ENCODE measurements at places on chromosomes 6 and 20. TPM values are rescaled to one million over a fixed set of nuclear protein-coding genes. Genes with fewer than 3 reads are reported as not detected.

Gene CCM2L
- total RNA-seq = not detected

Gene CDSN
- not detected for total RNA-seq

Gene PRPH2
- not detected for total RNA-seq

Gene TBXT
- not detected for total RNA-seq

Gene RAET1L
- total RNA-seq = not detected

Gene EDEM2
- total RNA-seq = 25.5 TPM

Gene BPIFB1
- not detected for total RNA-seq

Gene KIF6
- total RNA-seq = 0.62 TPM

Gene POM121L2
- not detected for total RNA-seq

Gene LTB
- total RNA-seq = not detected

Gene MLN
- not detected for total RNA-seq

Gene MUC22
- not detected for total RNA-seq

GRCh38 chr20:10524034-10524476 is 89.0 kb downstream of the SLX4IP start:
- no peak for DNase-seq

DNA sequence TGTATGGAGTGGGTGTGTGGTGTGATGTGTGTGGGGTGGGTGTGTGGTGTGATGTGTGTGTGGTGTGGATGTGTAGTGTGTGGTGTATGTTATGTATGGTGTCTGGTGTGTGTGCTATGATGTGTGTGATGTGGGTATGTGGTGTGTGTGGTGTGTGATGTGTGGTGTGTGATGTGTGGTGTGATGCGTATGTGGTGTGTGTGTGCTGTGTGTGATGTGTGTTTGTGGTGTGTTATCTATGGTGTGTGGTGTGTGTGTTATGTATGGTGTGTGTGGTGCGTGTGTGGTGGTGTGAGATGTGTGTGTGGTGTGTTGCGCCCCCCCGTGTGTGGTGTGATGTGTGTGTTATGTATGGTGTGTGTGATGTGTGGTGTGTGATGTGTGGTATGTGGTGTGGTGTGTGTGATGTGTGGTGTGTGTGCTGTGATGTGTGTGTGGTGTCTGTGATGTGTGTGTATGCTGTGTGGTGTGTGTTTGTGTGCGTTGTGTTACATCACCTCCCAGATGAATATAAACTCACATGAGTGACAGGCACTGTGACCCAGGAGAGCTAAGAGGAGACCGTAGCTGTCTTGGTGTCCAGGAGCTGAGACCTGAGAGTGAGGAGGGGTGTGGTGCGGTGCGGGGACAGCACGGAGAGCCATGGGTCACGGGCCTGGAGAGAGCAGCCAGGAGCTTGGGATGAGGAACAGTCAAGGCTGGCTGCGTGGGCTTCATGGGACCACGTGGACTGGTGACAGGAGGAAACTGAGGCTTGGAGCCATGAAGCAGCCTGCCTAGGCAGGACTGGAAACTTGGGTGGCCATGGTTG is 8.8 kb downstream of the DLGAP4 start:
- DNase-seq = no peak

DNA sequence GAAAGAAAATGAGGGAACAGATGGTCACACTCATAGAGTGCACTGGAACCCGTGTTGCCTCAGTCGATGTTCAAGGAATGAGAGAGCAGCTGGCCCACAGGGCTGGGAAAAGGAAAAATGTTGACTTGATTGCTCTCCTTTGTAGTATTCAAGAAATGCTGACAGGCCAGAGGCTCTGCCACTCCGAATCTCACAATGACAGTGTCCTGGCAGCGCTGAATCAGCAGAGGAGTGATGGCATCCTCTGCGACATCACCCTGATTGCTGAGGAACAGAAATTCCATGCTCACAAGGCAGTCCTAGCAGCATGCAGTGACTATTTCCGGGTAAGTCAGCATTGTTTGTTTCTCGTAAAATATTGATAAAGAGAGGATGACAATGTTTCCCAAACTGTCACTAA is 51.3 kb downstream of the KLHL32 start:
- no peak for DNase-seq

GRCh38 chr6:157316871-157317814 is 6.2 kb downstream of the TMEM242 start:
- DNase-seq = no peak

DNA sequence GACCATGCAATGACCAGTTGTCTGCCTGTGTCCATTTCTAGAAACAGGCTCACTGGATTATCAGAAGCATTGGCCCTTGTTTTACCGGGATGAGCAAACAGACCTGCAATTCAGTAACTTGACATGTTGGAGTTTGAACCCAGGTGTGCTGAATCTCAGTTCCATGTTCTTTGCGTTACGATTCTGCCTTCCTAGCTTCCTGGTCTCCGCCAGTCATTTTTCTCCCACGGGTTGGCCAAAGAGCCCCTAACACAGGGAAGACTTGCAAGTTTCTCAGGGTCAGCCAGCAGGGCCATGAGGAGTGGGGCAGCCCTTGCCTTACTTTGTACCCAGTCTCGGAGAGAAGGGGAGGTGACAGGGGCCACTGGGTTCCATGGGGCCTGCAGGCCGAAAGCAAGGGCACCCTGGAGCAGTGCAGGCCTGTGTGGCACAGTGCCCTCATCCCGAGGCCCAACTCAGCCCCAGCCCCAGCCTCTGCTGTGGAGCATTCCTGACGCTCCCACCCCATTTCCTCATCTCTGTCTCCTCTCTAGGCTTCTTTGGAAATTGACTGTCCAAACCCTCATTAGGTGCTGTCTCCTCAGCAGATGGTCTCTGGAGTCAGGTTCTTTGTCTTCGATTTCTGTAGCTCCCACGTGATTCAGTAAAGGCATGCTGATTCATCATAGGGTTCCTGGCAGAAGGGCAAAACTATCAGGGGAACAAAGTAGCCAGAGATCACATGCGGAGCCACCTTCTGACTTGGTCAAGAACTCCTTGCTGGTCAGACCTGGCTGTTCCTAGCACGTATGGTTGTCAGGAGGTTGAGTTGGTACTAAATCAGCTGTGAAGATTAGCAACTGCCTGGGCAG is 23.6 kb downstream of the CDS2 start:
- DNase-seq = no peak

GRCh38 chr6:37259191-37259590 is 1.2 kb upstream of the TMEM217 start:
- no peak for DNase-seq

GRCh38 chr6:92243315-92243714 is 1176.0 kb downstream of the EPHA7 start:
- DNase-seq = no peak

- DNase-seq = no peak
These were observed 658.4 kb downstream of the TBC1D32 start for GRCh38 chr6:120675886-120676285.

DNA sequence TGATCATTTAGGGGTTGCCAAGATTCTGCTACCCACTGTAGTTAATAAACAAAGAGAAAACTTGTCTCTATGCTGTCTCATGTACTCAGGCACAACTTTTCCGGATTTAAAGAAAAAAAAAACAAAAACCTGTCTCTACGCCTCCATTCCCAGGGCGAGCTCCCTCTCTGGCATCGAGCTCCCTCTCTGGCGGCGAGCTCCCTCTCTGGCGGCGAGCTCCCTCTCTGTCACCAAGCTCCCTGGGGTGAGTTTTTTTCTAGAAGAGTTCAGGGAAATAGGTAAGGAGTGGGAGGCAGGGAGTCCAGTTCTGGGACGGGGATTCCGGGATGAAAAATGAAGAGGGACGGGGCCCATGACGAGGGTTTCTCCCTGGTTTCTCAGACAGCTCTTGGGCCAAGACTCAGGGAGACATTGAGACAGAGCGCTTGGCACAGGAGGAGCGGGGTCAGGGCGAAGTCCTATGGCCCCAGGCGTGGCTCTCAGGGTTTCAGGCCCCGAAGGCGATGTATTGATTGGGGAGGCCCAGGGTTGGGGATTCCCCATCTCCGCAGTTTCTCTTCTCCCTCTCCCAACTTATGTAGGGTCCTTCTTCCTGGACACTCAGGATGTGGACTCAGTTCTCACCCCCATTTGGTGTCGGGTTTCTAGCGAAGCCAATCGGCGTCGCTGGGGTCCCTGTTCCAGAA is 16.5 kb upstream of the HLA-A start:
- no peak for DNase-seq

DNA sequence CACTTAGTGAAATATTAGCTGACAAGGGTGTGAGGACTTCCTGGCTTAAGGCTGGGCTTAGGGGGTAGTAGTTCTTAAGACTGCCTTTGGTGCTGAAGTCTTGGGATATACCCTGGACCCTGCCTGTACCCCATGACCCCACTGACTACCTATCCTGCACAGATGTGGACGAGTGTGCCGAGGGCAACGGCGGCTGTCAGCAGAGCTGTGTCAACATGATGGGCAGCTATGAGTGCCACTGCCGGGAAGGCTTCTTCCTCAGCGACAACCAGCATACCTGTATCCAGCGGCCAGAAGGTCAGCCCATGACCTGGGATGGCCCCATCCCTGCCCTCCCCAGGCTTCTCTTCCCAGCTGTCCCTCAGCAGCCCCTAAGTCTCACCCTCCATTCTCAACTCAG is 17.8 kb downstream of the SCUBE3 start:
- DNase-seq = no peak

DNA sequence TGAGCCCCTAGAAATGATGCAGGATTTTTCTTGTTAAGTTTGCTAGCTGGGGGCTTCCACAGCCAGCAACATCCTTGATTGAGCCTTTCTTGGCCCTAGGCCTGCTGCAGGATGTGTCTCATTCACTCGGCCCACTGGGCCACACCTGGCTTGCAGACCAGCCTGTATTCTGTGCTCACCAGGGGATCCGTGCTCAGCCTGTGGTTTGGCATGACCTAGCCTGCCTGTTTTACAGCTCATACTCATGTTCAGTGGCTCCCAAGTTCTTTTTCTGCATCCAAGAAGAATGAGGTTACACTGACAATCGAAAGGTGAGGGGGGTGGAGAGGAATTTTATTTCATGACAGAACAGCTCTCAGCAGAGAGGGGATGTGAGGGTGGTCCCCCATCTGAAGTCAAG is 263.4 kb downstream of the RIMS1 start:
- no peak for DNase-seq

- DNase-seq = no peak
These were observed 58.7 kb upstream of the STMND1 start for GRCh38 chr6:17043148-17043522.

DNA sequence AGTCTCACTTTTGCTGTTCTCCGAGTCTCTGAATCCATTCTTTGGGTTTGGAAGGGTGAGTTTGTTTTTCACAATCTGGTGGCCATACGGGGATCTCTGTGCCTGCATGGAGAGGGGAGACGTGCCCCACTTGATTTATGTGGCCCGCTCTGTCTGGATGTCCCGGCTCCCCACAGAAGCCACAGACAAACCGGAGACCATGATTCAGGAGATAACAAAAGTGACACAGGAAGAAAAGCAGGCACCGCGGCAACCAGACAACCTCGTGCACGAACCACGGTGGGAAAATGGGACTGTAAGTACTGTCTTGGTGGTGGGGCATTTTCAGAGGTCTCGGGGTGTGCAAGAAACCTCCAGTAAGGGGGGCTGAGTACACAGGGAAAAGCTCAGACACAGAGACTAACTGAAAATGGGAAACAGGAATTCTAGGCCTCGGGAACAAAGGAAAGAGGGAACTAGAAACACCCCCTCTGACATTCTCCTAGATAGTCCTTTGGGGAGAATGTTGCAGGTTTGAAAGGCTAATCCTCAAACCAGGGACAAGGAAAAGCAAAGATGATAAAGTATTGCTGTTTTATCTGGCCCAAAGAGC is 22.1 kb upstream of the ZNF318 start:
- no peak for DNase-seq

- no peak for DNase-seq
These were observed 394.5 kb downstream of the CDC5L start for GRCh38 chr6:44781912-44782597.

Data from chondrocyte (in vitro differentiated cells).